ENCODE measurements at places on chromosomes 5 and 9.

- no peak for DNase-seq
These were observed 37.9 kb downstream of the CYFIP2 start for GRCh38 chr5:157303667-157304327.

- no peak for DNase-seq
These were observed 20.8 kb upstream of the GTF3C5 start for GRCh38 chr9:133009906-133010582.

DNA sequence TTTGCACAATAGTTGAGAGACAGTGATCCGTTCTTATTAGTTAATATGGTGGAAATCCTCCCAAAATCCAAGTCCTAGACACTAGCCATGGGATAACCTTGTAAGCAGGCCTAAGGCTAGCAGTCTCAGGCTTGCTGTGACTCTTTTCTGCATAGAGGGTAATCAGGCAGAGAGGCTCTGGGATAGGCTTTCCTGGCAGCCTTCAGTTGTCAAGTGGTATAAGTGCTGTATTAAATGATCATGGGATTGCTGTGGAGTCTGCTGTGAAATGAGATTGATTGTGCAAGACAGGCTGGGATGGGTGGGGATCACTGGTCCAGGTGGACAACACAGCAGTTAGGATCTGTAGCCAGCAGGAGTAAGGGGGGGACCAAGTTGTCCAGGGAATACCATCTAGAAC is 416.4 kb downstream of the TLE4 start:
- no peak for DNase-seq

- DNase-seq = no peak
These were observed 75.7 kb downstream of the IRX1 start for GRCh38 chr5:3671337-3671736.

GRCh38 chr5:3598769-3599211 is 3.2 kb downstream of the IRX1 start:
- no peak for DNase-seq

GRCh38 chr5:153546566-153546965 is 56.1 kb downstream of the GRIA1 start:
- DNase-seq = no peak

- DNase-seq = no peak
These were observed 54.4 kb upstream of the RUFY1 start for GRCh38 chr5:179495906-179496455.

DNA sequence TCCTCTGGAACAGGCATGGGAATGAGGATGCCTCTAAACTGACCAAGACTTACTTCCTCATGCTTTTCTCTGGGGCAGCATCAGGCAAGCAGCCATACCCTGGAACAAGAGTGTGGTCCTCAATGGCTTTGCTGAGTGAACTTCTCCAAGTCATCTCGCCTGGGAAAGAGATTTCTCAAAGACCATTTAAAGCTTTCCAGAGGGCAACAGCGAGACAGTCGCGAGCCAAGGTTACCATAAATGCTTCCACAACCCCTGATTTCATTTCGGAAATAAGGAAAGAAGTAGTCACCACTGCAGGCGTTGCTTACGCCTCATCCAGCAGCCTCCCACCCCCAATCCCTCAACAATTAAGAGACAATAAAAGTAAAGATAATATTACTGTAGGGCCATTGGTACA is 1.1 kb upstream of the SNCAIP start:
- no peak for DNase-seq

DNA sequence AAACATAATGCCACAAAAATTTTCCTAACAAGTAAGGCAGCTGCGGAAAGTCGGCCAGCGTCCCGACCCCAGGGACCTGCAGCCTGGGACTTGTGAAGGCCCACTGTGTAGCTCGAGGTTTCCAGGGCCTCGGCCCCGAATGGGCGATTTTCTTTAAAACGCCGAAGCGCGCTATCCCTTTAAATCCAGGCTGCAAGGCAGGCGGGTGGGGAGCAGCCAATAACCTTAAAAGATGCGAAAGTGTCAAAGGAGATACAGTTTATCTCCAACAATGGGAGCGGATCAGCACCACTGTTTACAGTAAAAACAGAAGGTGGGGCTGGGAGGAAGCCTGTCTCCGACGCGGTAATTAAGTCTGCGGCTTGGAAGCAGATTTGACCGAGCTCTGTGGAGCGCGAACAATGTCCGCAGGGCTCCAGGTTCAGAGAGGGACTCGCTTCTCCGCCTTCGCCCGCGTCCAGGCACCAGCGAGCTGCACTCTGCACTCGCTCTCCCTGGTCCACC is 1.7 kb upstream of the ZSWIM6 start:
- no peak for DNase-seq

DNA sequence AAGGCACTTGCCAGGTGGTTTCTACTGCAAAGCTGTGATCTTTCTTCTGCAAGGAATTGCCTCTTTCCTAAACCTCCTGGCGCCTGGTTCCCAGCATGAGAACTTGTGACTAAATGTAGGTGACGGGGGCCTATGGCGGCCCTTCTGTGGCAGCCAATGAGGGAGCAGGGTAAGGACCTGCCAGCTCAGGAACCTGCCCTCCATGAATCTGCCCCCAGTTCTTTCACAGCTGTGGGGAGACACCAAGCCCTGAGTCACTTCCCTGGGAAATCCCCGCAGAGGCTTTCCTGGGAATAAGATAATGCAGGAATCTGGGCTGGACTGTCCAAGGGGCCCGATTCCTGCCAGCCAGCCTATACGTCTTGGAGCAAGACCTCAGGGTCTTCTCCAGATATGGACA is 56.7 kb upstream of the CTNNA1 start:
- DNase-seq = no peak
